ENCODE measurements at places on chromosomes 16 and 17.

GRCh38 chr17:14196377-14196997, 40.2 kb downstream of the CDRT15 start:
- no peak for DNase-seq

GRCh38 chr16:26668026-26668425, 398.7 kb upstream of the C16orf82 start:
- DNase-seq: no peak

- no peak for DNase-seq
Observed at GRCh38 chr17:50248255-50248654, 26.0 kb upstream of the TMEM92 start.

DNA sequence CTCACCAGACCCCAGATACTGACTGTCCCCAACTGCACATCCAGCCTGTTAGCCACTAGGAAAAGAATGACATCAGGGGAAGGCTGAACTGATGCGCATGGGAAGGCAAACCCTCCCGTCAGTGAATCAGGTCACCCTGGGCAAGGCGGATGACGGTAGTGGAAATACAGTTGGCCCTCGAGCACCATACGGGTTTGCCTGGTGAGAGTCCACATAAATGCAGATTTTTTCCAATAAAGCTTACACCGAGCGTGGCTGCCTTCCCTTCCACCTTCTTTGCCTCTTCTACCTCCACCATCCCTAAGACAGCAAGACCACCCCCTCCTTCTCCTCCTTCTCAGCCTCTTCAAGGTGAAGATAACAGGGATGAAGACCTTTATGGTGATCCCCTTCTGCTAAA, 236.1 kb upstream of the TNRC6C start:
- no peak for DNase-seq

DNA sequence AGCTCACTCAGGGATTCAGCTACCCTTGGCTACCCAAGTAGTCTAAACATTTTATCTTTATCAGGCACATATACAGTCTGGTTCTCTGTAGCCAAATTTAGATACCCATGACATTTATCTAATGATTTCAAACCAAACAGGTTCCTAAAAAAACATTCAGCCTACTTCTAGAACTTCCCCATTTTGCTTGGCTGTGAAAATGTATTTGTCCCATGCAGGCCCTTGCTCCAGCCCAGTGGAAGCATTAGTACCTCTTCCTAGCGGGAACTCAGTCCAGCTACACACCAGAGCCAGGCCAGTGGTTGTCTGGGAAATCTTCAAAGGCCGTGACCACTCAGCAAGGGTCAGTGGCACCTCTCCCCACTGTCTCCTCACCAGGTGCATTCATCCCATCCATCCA, 26.2 kb upstream of the NAGLU start:
- DNase-seq: no peak

Data from EH (cell line).